Amniotic stem cell (primary cell): ENCODE measurements at places on chromosomes 7 and 10.

GRCh38 chr7:128422842-128423241 is 13.1 kb upstream of the IMPDH1 start:
- DNase-seq: no peak

DNA sequence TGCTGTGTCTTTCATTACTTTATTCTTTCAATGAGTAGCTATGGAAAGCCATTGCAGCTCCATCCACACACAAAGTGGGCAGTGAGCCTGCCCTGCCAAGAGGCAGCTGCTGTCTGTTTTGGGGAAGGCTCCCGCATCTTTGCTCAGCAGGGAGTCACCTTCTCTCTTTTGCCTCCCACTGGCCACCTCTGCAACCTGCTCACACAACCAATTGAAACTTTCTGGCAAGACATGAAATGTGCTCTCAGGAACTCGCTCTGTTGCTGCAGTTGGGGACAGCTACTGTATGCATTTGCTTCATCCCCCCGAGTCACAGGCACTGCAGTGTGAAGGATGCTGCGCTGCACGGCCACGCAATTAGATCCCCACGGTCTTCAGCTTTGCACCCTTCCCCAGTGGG is 244.8 kb upstream of the NFE2L3 start:
- no peak for DNase-seq

DNA sequence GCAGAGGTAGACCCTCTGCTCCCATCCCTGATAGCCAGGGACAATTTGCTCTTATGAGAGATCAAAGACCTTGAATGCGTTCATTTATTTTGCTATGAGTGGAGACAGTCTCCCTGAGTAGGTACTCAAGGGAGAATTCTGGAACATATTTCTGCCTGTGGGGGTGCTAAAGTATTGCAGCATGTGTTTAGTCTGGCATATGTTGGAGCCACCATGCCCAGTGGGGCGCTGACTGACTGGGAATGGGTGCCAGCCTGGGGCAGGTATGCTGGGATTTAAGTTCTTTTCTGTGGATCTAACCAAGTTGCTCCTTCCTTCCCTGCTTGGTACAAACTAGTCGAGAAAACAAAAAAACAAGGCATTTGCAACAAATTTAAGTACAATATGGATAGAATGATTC is 99.1 kb downstream of the JCAD start:
- DNase-seq: no peak

DNA sequence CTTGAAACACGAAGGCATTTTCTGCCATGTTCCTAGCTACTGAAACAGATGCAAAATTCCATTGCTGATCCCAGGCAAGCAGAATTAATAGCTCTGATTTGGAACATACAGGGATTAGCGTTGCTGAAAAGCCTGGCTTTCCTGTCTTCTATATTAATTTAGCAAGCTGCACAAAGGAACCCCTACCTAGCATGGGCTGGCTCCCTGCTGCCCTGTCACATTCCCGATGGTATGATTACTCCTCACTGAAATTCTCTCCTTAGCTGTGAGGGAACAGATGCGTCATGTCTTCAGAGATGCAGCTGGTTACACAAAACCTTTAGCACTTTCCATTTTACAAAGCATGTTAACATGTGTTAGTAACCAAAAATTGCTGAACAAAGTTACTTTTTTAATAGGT is 878.9 kb downstream of the TYW1 start:
- DNase-seq: no peak

DNA sequence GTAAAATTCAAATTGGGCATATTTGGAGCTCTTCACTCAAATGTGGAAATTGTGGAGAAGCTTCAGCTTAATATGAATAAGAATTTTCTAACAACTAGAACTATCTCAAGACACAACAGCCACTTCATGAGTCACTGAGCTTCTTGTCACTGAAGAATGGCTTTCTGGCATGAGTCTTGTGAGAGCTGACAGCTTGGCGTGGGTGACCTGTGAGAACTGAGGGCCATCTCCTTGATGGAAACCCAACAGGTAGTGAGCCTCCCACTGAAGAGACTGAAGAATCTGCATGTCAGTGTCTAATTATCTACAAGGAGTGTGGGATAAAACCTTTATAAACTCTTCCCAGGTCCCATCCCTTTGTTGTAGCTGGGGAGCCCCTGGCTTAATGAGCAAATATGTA is 66.0 kb downstream of the CLEC2L start:
- DNase-seq: no peak

DNA sequence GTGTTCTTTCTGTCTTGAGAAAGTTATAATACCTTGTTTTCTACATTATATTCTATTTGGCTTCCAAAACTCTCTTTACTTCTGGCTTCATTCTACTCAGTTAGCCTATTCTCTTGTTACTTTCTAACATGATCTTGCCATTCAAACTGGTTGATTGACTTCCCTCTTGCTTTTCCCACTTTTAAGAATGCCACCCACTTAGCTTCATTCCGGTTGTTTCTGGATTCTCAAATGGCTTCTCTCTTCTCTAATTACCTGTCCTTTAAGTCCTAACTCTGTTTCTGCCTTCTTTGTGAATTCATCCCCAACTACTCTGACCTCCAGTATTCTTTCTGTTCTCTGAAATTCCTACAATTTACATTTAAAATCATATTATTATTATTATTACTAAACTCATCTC is 52.0 kb downstream of the ANKIB1 start:
- no peak for DNase-seq

DNA sequence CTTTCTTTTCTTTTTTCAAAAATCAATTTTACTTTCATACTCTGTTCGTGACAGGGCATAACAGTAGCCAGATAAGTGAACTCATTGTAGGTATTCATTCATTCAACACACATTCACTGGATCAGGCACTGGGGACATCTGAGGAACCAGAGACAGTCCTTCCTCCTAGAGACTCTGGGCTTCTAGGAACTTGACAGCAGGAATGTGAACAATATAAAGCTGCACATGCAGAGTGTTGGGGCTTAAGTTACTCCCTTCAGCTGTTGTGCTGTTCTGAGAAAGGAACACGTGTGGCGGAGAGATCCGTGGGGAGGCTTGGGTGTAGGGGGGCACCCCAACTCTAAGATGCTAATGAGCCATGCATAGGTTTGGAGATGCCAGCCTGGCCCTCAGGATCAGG is 120.4 kb downstream of the PKD1L1 start:
- DNase-seq: no peak

GRCh38 chr7:127536741-127537140 is 48.7 kb downstream of the GCC1 start:
- no peak for DNase-seq

DNA sequence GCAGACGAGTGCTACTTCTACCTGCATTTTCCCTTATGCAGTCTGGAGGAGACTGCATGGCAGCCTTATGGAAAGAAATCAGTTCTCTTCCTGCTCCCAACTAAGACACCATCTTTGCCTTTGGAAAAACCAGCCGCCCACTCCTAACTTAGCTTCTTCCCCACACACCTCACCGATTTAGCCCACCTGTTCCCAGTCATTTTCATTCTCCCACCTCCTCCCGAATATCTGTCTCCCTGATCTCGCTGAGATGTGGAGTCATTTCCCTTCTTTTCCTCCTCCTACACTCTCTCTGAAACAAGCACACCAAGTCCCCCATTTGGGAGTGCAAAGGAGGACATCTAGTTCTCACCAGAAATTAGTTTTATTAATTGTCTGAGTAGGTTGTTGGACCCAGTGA is 35.2 kb upstream of the JCAD start:
- DNase-seq: no peak

DNA sequence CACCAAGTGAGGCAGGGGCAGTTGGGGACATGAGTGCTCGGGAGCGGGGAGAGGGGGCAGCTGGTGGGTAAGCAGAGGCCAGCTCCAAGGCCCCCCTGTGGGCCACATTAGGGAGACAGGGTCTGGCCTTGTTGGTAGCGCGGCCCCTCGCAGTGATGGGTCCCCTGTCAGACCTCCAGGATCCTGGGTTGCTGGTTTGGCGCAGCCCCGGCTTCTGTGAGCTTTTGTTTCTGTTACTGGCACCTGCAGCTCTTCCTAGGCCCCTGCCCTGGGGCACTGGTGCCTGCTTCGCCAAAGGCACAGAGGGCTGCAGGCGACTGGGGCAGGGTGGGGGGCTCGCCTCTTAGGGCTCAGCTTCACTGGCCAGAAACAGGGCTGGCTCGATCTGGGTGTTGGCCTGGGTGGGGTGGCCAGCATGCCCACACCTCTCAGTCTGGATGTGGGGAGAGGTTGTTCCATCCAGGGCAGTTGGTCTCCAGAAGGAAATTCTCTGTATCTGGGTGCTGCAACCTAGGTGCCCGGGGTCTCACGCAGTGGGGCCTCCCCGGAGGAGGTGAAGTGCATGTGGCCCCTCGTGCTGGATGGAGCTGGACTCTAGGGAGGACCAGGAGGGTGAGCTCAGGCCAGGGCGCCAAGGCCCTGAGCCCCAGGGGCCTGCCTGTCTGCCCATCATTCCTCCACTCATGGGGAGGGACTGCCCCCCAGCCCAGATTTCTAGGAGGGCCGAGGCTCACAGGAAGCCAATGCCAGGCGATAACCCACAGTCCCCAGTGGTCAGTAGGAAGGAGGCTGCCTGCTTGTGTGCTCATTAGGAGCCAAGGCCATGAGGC is 138.6 kb downstream of the LHPP start:
- no peak for DNase-seq

GRCh38 chr7:156907656-156908055 is 14.7 kb upstream of the LMBR1 start:
- no peak for DNase-seq

- no peak for DNase-seq
These were observed 21.9 kb downstream of the ARID5B start for GRCh38 chr10:61923210-61923949.

DNA sequence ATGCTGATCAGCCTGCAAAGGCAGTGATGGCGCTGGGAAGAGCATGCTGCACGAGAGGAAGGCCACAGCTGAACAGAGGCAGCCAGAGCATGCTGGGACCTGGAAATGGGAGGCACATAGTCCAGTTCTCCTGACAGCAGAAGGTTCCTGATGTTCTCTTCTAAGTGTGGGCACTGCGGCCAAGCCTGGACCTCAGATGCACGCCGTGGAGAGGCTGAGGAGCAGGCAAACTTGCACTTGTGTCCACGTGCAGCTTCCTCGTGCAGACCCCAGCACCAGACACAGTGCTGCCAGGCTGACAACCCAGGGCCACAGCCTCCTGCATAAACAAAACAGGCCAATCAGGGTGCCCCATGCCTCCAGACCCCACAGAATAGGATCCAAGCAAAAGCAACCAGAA is 93.5 kb upstream of the LANCL2 start:
- no peak for DNase-seq

- no peak for DNase-seq
These were observed 104.4 kb downstream of the TRRAP start for GRCh38 chr7:98982686-98983085.

- no peak for DNase-seq
These were observed 104.7 kb downstream of the SORBS1 start for GRCh38 chr10:95456516-95456915.

DNA sequence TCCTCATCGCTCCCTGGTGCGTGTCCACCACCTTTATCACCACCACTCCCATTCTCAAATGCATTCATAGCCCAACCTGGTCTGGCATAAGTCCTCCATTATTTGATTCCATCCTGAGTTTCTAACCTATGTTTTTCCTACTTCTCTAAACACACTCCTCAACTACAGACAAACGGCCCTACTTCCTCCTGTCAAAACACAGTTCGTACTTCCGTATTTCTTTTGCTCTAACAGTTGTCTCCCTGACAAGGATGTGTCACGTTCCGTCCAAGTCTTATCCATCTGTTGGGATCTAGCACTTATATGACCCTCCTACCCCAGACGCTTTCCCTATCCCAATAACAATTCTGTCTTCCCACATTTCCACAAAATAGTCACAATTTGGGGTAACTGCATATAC is 46.8 kb downstream of the DOCK4 start:
- DNase-seq: no peak

GRCh38 chr10:119483839-119484238 is 58.7 kb downstream of the RGS10 start:
- DNase-seq: no peak

GRCh38 chr10:124225029-124225466 is 131.7 kb upstream of the CHST15 start:
- DNase-seq: no peak

- DNase-seq: no peak
These were observed 131.0 kb upstream of the BET1 start for GRCh38 chr7:94135180-94135579.

DNA sequence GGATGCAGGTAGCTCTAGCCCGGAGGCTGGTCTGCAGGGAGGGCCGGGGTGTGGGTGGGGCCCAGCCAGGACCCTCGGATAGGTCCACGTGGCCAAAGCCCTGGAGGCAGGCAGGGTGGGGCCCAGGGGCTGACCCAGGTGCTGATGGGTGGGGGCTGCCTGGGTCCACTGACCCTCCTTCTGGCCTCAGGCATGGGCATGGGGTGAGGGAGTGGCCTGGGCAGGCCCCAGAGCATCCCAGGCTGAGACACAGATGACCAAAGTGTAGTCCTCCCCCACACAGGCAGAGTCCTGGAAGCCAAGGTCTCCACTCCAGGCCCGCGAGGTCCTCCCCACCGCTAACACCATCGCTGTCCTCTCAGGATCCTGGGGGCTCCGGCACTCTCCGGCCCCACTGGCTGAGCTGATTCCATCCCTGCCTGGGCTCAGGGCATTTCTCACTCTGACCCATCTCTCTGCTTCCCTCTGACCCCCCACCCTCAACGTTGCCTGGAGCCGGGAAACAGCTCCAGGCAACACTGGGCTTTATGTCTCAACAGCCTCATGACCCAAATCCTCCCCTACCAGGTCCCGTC is 20.7 kb upstream of the PPP2R2D start:
- no peak for DNase-seq

DNA sequence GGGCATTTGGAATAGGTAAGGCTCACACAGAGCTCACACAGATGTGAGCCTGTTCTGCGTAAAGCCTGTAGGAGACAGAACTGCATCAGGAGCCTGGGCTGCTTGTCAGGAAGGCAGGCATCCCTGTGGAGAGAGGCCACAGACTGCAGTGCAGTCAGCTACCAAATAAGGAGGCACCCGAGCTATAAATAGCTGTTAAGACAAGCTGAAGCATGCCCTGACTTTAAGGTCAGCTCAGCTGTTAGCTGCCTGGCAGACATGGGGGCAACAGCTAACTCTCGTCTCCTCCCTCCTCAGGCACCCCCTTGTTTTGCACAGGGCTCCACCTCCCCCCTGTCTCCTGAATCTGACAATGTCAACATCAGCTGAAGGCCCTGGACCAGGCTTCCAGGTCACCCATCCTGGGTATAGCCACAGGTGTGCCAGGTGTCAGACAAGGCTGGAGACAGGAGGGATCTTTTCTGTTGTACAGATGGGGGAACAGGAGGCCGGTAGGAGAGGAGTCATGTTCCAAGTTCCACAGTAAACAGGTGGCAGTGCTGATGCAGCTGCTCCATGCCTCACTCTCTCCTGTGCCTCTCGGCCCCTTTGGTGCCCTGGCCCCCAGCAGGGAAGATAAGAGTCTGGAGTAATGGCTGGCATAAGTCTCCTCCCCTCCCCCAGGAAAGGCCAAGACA is 27.6 kb upstream of the MKRN1 start:
- DNase-seq: peak; percentile 3

DNA sequence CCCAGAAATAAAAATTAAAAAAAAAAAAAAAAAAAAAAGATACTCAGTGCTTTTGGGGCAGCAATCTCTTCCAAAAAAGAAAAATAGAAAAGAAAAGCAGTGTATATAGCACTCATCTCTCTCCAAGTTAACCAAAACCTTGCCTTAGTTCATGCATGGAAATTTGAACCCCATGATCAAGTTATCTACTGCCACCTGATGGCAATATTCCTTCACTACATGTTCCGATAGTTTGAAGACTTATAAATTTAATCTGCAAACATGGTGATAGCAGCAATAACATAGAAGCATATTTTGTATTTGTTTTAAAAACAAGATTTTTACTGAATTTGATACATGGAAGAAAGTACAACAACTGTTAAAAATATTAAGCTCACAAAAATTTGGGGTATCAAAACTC is 48.6 kb upstream of the SLIT1 start:
- DNase-seq: peak; percentile 18
